Choroid plexus epithelial cell (primary cell): ENCODE measurements at places on chromosomes 13 and 19.

DNA sequence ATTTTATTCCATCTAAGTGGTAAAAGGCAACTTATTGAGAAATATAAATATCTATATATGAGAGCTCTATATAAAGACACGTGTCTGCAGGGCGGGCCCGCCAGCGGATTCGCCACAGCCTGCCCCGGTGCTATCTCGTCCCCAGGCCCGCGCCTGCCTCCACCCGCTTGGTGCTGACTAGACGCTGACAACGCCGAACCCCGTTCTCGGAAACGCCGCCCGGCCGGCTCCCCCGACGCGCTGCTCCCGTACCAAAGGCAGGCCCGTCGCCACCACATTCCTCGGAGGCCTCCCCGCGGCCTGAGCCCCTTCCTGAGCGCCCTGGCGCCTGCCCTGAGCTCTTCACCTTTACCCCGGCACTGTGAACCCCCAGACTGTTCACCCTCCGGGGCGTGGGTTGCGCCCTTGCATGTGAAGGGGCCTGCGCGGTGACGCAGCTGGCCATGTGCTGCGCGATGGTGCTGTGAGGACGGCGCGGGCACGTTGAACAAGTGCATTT, 6.0 kb downstream of the PLEKHJ1 start:
- DNase-seq: no peak

DNA sequence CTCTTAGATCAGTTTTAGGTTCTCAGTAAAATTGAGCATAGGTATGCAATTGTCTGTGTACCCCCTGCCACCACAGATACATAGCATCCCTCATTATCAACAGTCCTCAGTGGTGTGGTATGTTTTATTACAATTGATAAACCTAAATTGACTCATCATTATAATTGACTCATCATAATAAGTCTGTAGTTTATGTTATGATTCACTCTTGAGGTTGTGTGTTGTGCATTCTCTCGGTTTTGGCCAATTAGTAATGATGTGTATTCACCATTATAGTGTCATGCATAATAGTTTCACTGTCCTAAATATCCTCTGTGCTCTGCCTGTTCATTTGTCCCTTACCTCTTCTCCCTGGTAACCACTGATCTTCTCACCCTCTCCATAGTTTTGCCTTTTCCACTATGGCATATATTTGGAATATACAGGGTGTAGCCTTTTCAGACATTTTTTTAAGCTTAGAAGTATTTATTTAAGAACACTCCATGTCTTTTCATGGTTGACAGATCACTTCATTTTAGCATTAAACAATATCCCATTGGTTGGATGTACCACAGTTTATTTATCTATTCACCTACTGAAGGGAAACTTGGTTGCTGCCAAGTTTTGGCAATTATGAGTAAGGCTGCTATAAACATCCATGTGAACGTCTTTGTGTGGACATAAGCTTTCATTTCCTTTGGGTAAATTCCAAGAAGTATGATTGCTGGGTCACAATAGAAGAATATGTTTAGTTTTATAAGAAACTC, 1620.6 kb upstream of the MIR17HG start:
- DNase-seq: peak; percentile 92

DNA sequence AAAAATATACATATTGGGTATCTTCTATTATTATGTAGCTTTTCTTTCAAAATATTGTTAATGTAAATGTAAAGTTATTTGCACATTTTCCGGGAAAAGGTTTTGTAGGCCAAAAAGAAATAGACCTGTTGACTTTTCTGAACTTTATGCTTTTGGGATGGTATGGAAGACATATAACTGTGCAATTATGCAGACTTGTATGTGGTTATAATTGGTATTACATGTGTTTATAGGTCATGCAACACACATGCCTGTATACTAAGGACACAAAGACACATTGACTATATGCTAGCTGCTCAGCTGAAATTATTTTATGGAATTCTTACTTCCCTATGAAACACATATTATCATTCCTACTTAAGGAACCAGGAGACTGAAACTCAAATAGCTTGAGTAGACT, 2.3 kb upstream of the NBEA start:
- no peak for DNase-seq

GRCh38 chr13:31242367-31242766, 42.6 kb downstream of the B3GLCT start:
- DNase-seq: peak; percentile 19

GRCh38 chr19:2547721-2548120, 71.8 kb downstream of the GADD45B start:
- no peak for DNase-seq

- DNase-seq: no peak
These were observed 377.0 kb downstream of the OLFM4 start for GRCh38 chr13:53405616-53406015.
